ENCODE measurements at places on chromosomes 6 and 20.

DNA sequence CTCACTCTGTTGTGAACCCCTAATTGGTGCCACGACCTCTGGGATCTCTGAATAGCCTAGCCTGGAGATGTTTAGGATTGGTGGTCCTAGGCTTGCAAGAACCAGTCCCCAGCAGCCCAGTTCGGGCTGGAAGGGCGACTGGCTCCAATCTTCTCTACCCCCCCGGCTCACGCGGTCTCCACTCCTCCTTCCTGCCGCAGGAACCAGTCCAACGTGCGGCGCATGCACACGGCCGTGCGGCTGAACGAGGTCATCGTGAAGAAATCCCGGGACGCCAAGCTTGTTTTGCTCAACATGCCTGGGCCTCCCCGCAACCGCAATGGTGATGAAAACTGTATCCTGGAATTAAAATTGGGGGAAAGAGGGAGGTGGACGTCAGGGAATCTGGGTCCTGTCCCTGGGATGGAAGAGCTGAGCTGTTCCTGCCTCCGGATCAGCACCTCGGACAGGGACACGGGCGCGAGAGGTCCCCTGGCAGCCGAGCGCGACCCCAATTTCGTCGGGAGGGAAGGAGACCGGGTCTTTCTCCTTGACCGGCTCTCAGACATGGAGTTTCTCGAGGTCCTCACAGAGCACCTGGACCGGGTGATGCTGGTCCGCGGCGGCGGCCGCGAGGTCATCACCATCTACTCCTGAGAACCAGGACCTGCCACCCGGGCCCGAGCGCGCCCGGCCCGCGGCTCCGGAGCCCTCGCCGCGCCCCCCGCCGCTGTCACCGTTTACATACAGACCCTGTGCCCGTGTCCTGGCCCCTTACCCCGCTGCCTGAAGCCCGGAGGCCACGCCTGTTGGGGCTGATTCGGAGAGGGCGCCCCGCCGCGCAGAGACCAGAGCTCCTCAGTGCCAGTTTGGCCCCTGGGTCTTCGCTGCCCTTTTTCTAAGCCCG, 28.2 kb downstream of the SLC12A5 start:
- H3K4me1 ChIP-seq = peaks cover 29% of the 10 kb centered on the region
- no peak overlapping the region for H3K27ac ChIP-seq
- H3K36me3 ChIP-seq = peaks cover 23% of the 10 kb centered on the region
- no peak overlapping the region for H3K4me3 ChIP-seq

DNA sequence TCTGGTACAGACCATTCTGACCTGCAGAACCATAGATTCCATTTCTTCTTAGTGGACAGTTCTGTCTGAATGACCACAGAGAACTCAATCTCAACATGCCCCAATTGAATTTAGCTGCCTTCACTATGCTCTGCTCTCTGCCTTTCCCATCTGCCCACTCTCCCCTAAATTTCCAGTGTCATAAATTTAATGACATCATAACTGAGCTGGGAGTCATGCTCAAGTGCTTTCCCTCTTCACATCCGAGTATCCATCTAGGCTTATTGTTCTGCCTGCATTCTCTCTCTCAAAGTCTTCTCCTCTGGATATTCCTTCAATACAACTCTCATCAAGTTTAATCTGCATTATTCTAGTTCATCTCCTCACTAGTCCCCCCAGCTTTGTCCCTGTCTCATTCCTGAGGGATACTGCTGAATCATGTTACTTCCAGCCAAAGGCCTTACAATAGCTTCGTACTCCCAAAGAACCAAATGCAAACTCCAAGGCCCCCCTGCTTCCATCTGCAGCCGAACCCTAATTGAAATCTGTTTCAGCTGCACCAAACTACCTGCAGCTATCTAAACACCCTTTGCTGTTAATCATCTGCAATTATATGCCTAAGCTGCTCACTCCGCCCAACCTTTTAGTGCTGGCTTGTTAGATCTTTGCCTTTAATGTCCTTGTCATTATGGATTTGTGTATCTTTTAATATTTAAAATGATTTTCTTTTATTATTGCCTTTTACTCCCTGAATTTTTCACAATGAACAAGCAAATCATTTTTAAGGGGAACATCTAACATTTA, 46.1 kb downstream of the SLC35B3 start:
- no peaks in the 10 kb centered on the region for H3K4me1 ChIP-seq
- no peak for DNase-seq
- H3K27me3 ChIP-seq = peaks cover 11% of the 10 kb centered on the region
- H3K36me3 ChIP-seq = no peaks in the 10 kb centered on the region
- H3K4me3 ChIP-seq = no peak overlapping the region

DNA sequence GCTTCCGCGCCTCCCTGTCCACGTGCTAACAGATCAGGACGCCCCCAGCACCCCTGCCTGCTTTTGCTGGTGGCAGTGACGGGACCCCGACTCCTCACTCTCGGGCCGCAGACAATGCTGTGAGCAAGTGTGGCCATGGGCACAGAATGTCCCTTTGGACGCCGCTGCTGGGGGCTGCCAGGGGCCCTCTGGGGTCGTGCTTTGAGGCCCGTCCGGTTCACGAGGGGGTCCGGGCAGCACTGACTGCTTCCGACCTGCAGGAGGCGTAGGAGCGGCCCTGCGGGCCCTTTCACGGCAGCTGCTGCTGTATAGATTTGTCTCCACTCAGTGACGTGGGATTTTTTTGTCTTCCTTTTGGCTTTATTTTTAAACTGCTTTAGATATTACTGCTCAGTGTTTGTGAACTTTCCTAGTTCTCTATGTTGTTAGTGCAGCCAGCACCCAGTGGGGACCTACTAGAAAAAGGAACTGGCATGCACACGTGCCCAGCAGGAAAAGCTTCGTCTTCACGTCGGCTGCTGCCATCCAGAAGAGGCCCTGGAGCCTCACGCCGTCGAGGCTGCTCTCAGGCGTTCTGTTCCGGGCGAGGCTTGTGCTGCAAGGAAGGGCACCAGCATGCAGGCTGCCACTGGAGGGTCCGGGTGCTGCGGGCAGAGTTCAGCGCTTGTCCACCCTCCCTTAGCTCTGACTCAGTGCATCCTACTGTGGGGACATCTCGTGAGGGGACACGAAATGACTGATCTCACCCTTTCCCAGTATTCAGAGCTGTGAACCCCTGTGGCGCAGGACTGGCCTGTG, 21.7 kb downstream of the UCKL1 start:
- no peaks in the 10 kb centered on the region for H3K27me3 ChIP-seq
- H3K4me3 ChIP-seq = no peak overlapping the region
- DNase-seq = no peak
- H3K4me1 ChIP-seq = no peaks in the 10 kb centered on the region
- no peak overlapping the region for H3K27ac ChIP-seq

DNA sequence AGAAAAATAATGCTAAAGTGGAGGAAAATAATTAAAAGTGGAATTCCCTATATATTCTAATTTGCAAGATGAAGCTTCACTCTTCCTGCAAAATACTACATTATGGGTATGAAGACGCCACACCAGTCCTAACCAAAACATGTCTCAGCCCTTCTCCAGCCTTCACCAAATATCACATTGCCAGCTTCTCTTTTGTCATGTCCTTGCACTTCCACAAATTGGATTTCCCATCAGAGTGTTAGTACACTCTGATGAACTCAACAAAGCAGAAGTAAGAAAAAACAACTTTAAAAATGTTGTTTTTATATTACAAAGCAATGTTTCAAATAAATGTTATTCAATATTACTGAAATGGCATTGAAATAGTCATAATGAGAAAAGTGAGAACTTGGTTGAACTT, 62.4 kb upstream of the RNF146 start:
- H3K4me1 ChIP-seq = no peaks in the 10 kb centered on the region
- H3K4me3 ChIP-seq = no peak overlapping the region
- no peaks in the 10 kb centered on the region for H3K36me3 ChIP-seq
- H3K27me3 ChIP-seq = peaks cover 18% of the 10 kb centered on the region
- H3K27ac ChIP-seq = no peak overlapping the region

- peaks cover 20% of the 10 kb centered on the region for H3K4me1 ChIP-seq
- no peak overlapping the region for H3K4me3 ChIP-seq
- DNase-seq = no peak
- peaks cover 51% of the 10 kb centered on the region for H3K36me3 ChIP-seq
Observed at GRCh38 chr6:160054913-160055312, 66.7 kb upstream of the SLC22A1 start.

- no peak for DNase-seq
- H3K36me3 ChIP-seq = peaks cover 64% of the 10 kb centered on the region
- peaks cover 64% of the 10 kb centered on the region for H3K4me1 ChIP-seq
- H3K4me3 ChIP-seq = peak overlapping the region; percentile 98
Observed at GRCh38 chr6:26536571-26537159, 1.5 kb upstream of the HMGN4 start.

GRCh38 chr6:110044096-110044495, 66.0 kb downstream of the GPR6 start:
- peak overlapping the region; percentile 54 for H3K27ac ChIP-seq
- no peak for DNase-seq
- H3K4me3 ChIP-seq = no peak overlapping the region
- H3K36me3 ChIP-seq = no peaks in the 10 kb centered on the region

- H3K27ac ChIP-seq = no peak overlapping the region
- DNase-seq = no peak
- H3K4me1 ChIP-seq = peaks cover 33% of the 10 kb centered on the region
- no peaks in the 10 kb centered on the region for H3K27me3 ChIP-seq
- peaks cover 5% of the 10 kb centered on the region for H3K36me3 ChIP-seq
Observed at GRCh38 chr6:107942142-107942541, 15.9 kb downstream of the SEC63 start.

- no peaks in the 10 kb centered on the region for H3K36me3 ChIP-seq
- peaks cover 54% of the 10 kb centered on the region for H3K27me3 ChIP-seq
- no peak overlapping the region for H3K27ac ChIP-seq
- H3K4me3 ChIP-seq = no peak overlapping the region
Observed at GRCh38 chr6:25645916-25646315, 6.1 kb upstream of the SCGN start.

GRCh38 chr6:92757925-92758324, 661.4 kb downstream of the EPHA7 start:
- no peak for DNase-seq
- H3K27me3 ChIP-seq = no peaks in the 10 kb centered on the region
- no peak overlapping the region for H3K4me3 ChIP-seq
- H3K27ac ChIP-seq = no peak overlapping the region
- no peaks in the 10 kb centered on the region for H3K36me3 ChIP-seq

DNA sequence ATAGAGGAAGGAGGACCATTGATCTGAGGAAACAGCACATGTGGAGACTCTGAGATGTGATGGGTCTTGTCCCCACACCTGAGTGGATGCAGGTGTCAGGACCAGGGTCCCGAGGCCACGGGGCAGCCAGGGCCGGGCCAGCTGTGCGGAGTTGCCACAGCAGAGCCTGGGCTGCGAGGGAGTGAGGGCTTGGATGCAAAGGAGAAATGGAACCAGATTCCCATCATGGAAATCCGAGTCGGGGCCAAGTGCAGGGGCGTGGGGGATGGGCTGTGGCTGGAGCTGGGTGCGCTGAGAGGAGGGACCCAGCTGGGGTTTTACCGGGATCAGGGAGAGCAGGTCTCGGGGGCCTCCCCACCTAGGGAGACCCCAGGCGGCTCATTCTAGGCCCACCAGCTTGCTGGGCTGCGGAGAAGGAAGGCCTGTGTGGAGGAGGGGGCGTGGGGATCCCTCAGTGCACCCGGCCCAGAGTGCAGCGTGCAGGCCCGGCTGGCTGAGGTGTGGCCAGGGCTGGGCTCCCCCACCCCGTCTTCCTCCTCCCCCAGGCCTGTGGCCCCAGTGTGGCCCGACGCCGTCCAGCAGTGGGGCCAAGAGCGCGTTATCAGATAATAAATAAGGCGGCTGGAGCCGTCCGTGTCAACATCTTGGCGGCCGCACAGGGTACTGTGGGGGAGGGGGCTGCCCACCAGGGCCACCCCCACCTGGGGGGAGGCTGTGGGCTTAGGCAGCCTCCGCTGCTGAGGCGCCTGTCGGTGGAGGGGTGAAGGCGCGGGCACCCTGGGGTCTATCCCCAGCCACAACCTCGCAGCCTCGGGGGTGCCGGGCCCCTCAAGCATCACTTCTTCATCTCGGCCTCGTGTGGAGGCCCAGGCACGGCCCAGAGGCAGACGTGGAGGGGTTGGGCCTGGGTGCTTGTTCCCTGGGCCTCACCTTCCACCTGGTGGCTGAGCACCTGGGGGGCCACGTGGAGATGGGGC, 17.2 kb downstream of the GATA5 start:
- no peak for DNase-seq
- no peak overlapping the region for H3K4me3 ChIP-seq
- H3K36me3 ChIP-seq = peaks cover 3% of the 10 kb centered on the region
- H3K27ac ChIP-seq = no peak overlapping the region
- peaks cover 60% of the 10 kb centered on the region for H3K27me3 ChIP-seq
- H3K4me1 ChIP-seq = no peaks in the 10 kb centered on the region

GRCh38 chr6:142679907-142680700, 264.9 kb downstream of the HIVEP2 start:
- no peak overlapping the region for H3K4me3 ChIP-seq
- no peak for DNase-seq

- H3K4me3 ChIP-seq = no peak overlapping the region
- H3K27ac ChIP-seq = no peak overlapping the region
- H3K27me3 ChIP-seq = peaks cover 23% of the 10 kb centered on the region
- H3K4me1 ChIP-seq = no peaks in the 10 kb centered on the region
- H3K36me3 ChIP-seq = no peaks in the 10 kb centered on the region
- DNase-seq = no peak
Observed at GRCh38 chr6:11911538-11911937, 100.6 kb upstream of the HIVEP1 start.

- no peak overlapping the region for H3K4me3 ChIP-seq
- H3K4me1 ChIP-seq = peaks cover 2% of the 10 kb centered on the region
- H3K27me3 ChIP-seq = no peaks in the 10 kb centered on the region
- DNase-seq = no peak
Observed at GRCh38 chr20:37796121-37796520, 102.3 kb downstream of the CTNNBL1 start.

- H3K4me3 ChIP-seq = no peak overlapping the region
- H3K27me3 ChIP-seq = peaks cover 35% of the 10 kb centered on the region
- no peak for DNase-seq
- H3K4me1 ChIP-seq = no peaks in the 10 kb centered on the region
Observed at GRCh38 chr6:24600903-24601302, 45.1 kb downstream of the KIAA0319 start.

- no peaks in the 10 kb centered on the region for H3K4me1 ChIP-seq
- H3K27ac ChIP-seq = no peak overlapping the region
- no peak overlapping the region for H3K4me3 ChIP-seq
- no peaks in the 10 kb centered on the region for H3K36me3 ChIP-seq
- no peaks in the 10 kb centered on the region for H3K27me3 ChIP-seq
Observed at GRCh38 chr6:3838992-3839867, 9.9 kb upstream of the FAM50B start.

DNA sequence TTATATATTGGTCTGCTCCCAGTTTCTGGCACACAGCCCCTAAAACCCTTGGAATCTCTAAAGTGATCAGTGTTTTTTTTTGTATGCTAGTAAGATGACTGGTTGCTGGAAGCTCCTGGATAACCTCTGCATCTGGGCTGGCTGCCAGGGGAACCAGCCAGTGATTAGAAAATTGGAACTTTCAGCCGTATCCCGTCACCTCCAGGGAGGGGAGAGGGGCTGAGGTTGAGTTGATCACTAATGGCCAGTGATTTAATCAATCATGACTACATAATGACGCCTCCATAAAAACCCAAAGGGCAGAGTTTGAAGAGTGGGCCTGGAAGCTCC, 48.0 kb upstream of the NOP56 start:
- H3K4me1 ChIP-seq = no peaks in the 10 kb centered on the region
- no peak overlapping the region for H3K4me3 ChIP-seq
- DNase-seq = no peak

GRCh38 chr6:89133981-89134380, 11.9 kb upstream of the PM20D2 start:
- H3K27ac ChIP-seq = no peak overlapping the region
- H3K4me1 ChIP-seq = no peaks in the 10 kb centered on the region
